ENCODE measurements at places on chromosomes 16 and 17.

DNA sequence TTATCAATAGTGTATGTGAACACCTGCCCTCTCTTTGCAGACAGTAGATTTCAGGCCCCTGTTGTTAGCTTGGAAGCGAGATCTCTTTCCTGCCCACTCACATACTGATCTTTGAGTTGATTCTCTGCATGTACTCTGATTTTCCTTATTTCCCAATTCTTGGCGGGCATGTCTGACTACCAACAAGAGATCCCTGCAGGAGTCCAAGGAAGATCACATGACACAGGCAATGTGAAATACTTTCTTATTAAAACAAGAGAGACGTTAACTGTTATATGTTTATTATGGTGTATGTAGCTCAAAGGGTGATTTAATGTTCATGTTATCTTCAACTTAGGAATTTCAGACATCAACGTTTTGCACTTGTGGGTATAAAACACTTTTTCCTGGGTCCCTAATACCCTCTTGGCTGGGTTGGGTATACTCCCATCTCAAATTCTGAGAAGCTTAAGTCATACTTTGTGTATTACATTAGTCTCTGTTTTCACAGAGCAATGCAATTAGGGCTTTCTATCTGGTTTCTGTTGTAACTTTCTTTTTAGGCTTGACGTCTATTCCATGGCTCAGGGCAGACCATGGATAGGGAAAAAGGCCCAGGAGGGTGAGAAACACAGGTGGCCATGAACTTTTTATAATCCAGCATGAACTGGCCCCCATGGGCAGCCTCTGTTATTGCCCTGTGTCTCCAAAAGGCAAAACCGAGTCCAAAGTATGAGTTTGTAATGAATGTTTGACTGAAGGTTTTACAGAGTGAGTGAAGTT is 32.2 kb downstream of the HSD17B2 start:
- DNase-seq = no peak

DNA sequence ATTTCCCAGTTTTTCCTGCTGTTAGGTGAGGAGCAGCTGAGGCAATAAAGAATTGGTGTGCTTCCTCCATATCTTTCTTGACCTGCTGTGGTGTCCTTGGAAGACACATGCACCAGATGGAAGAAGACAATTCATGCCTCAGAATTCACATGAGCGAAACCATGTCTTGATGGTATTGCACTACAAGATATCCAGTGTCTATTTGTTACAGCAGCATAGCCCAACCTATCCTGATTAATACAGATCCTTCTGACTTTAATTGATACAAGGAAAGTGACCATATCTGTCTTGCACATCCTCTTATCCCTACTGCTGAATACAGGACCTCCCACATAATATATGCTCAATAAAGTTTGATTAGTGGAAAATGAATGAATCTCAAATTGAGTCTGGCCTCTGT is 9.1 kb upstream of the TOX3 start:
- no peak for DNase-seq

DNA sequence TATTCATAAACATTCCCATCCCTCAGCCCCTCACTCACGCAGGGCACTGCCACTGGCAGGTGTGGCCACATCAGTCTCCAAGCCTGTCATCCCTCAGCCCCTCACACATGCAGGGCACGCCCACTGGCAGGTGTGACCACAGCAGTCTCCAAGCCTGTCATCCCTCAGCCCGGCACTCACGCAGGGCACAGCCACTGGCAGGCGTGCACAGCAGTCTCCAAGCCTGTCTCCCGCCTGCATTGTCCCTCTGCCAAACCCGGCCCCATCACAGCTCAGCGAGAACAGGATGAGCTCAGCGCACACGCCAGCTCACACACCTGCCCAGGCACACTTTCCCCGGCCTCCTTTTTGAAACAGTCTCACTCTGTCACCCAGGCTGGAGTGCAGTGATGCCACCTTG is 11.4 kb upstream of the KREMEN2 start:
- DNase-seq = no peak

DNA sequence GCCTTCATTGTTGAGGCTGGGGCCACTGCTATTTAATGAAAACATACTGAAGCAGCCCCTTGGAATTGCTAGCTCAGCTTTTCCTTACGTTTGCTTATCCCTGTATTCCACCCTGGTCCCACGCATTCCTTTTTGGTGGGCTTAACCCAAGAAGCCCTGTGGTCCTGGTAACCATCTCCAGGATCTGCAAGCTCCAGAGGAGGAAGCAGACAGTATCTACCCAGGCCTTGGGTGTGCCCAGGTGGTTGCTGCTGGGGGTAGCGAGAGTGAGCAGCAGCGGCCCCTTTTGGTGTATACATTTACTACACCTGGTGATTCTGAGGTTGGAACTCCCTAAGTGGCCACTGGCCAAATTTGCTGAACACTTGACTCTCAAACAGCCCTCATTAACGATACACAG is 97.7 kb downstream of the CBLN1 start:
- peak; percentile 0 for DNase-seq

- no peak for DNase-seq
Observed at GRCh38 chr16:80065541-80065940, 465.0 kb upstream of the MAF start.

DNA sequence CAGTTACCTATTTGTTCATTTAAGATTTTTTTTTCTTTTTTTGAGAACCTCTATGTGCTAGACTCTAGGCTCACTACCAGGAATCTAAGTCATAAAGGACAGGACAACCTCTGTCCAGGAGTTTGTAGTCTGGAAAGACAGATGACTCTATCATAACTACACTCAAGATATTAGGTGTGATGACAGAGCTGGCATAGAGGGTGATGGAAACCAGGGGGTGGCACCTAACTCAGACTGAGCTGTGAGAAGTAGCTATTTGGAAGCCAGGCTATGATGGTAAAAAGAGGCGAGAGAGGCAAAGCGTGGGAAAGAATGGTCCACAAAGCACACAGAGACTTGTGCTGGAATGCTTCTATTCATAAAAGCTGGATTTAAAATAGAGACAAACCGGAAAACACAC is 372.3 kb downstream of the SEC14L1 start:
- no peak for DNase-seq

GRCh38 chr17:19744922-19745757 is 3.0 kb downstream of the ALDH3A1 start:
- no peak for DNase-seq

- no peak for DNase-seq
Observed at GRCh38 chr17:44389723-44390202, 314 bp upstream of the ITGA2B start.

DNA sequence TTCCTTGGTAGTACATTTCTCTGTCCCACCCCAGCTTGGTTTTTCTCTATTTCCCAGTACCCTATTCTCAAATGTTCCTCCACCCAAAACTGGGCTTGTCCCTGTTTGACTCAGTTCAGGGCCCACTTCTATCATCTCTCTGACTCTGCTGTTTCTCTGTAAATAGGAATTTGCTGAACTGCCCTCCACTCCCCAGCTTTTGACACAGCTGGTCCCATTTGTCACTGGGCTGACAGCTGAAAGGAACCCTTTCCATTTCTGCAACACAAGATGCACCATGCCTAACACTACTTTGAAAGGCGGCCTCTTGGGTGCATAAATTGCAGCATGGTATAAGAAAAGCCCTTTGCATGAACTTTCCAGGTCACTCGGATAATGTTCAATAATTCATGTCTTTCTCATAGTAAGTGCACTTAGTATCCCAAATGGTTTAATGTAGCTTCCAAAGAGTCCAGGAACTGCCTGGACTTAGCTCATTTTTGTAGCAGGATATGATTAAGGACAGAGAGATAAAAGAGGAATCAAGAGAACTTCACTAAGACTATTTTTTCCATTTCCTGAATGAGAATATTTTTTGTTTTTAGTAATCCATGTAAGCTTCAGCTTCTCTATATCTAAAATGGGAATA is 256.7 kb downstream of the CDH11 start:
- no peak for DNase-seq

DNA sequence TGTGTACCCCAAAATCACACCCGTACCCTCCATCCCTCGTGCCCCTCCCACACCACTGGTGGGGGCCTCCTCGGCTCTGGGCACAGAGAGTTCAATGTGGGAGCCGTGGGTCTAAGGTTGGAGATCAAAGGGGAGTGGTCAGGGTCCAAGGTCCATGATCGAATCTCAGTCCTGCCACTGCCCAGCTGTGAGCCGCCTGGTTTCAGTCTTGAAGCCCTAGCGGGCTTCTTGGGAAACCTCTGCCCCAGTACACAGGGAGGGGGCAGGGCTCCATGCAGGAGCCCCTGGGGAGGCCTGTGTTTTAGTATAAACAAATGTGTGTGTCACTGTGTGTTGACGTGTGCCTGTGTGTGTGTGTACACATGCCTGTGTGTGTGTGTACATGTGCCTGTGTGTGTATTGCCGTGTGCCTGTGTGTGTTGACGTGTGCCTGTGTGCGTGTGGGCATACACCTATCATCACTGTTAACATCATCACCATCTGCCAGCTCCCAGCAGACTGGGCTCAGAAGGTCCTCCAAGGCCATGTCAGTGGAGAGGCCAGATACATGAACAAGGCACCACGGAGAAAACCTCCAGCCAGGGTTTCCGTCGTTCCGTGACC is 26.5 kb upstream of the ZNF469 start:
- DNase-seq = no peak

- DNase-seq = peak; percentile 57
Observed at GRCh38 chr16:14362774-14363371, 267.2 kb downstream of the PARN start.

- no peak for DNase-seq
Observed at GRCh38 chr17:48375356-48375755, 54.7 kb downstream of the SKAP1 start.

GRCh38 chr17:43070257-43070656 is 45.2 kb downstream of the RND2 start:
- no peak for DNase-seq

DNA sequence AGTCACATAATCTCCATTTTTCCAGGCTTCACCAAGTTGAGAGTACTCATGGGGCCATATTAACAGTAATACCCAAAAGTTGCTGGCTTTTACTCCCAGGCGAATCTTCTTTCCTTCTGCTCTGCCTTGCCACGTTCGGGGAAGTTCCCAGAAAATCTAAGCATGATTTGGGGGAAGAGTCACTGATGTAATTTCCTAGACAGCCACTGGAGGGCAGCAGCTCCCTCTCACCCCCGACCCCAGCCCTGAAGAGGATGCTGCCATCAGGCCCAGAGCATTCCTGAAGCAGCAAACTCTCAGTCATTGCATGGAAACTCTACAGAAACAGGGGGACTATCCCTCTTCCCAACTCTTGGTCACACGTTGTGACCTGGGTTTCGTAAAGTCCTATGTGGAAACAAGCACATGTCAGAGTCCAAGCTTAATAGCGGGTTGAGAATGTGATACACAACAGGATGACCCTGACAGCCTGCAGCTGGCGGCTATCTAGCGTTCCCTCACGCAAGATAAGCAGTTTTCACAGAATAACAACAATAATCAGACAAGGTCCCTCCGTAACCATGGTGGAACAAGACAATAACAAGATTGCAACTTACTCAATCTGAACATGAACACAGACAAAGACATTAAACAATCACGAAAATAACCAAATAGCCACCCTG is 43.8 kb upstream of the DHX40 start:
- DNase-seq = peak; percentile 42

DNA sequence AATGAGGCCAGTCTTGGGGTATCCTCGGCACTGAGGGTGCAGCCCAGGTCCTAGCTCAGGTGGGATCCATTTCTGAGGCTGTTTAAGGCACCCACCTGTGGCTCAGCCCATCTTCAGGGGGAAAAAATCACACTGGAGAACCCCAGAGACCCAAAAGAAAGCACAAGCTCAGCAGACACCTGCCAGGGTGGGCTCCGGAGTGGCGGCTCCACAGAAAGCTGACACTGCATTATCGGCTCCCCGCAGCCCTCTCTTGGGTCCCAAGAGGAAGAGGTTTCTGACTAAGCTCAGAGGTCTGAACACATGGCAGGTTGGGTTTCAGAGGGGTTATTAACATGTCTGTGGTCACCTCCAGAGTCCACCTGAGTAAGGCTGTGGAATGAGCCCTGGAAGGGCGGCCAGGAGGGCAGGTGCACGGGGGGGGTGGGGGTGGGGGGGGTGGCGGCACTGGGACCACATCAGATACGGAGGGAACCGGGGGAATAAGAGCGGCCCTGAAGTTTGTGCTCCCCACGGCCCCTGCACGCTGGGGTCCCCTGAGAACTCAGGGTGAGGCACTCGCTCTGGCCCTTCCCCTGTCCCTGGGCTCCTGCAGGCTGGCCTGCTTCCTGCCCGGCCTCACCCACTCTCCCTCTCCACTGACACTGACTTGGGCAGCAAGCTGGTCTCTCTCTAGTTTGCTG is 79.5 kb downstream of the TIMM22 start:
- no peak for DNase-seq

- DNase-seq = no peak
Observed at GRCh38 chr17:71252436-71252835, 868.4 kb upstream of the SOX9 start.

DNA sequence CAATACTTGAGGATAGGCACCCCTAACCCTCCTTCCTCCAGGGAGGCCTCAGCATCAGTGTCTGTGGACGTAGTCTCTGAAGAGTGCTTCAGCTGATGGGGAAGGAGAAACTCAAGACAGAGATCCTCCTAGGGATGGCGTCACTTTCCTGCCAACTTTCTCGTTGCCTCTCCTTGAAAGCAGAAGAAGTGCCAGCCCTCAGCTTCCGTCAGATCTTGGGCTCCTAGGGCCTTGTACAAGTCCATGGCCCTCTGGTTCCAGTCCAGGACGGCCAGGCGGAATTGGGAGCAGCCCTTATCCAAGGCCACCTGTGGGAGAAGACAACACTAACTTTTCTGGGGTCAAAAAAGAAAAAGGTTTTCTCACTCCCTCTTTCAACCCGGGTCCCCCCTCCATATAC is 1.3 kb downstream of the SAT2 start:
- DNase-seq = no peak

- no peak for DNase-seq
Observed at GRCh38 chr16:83473926-83474650, 333.7 kb upstream of the HSBP1 start.

DNA sequence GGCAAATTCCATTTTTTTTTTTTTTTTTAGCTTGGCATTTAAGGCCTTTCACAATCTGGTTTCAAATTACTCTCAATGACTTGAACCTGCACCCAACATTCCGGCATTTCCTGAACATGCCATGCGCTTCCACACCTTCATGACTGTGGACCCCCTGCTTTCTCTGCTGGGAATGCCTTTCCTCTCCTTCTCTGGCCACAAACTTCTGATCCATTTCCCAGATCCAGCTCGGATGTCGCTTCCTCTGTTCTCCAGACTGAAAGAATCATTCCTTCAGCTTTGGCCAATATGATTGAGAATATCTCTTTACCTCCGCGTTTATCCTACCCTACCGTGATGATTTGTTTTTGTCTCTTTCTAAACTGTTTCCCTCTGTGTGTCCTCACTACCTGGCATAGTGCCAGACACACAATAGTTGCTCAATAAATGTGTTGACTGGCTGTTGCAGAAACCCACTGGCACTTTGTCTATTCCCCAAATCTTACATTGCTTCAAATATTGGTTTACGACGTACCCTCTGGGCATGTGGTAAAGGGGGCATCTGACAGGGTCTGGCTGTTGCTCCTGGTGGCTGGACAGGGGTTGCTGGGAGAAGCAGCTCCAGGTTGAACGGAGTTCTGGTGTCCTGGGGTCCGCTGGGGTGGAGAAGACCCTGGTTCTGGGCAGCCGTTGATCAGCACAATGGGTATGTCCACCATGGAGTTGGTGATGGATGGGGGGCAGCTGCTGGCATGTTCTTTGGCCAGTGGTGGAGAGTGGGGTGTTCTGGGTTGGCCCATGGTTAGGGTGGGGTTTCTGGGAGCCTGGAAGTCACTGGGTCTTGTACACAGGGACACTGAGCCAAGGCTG is 14.7 kb downstream of the TNS4 start:
- DNase-seq = no peak

Measured in HFF-Myc (cell line).